ENCODE measurements at places on chromosomes 1 and 21.

- no peaks in the 10 kb centered on the region for H3K27me3 ChIP-seq
- peaks cover 5% of the 10 kb centered on the region for H3K36me3 ChIP-seq
- H3K4me1 ChIP-seq, result no peaks in the 10 kb centered on the region
- peak overlapping the region; percentile 83 for H3K4me3 ChIP-seq
Observed at GRCh38 chr1:12019858-12020509, 686 bp downstream of the MIIP start.

DNA sequence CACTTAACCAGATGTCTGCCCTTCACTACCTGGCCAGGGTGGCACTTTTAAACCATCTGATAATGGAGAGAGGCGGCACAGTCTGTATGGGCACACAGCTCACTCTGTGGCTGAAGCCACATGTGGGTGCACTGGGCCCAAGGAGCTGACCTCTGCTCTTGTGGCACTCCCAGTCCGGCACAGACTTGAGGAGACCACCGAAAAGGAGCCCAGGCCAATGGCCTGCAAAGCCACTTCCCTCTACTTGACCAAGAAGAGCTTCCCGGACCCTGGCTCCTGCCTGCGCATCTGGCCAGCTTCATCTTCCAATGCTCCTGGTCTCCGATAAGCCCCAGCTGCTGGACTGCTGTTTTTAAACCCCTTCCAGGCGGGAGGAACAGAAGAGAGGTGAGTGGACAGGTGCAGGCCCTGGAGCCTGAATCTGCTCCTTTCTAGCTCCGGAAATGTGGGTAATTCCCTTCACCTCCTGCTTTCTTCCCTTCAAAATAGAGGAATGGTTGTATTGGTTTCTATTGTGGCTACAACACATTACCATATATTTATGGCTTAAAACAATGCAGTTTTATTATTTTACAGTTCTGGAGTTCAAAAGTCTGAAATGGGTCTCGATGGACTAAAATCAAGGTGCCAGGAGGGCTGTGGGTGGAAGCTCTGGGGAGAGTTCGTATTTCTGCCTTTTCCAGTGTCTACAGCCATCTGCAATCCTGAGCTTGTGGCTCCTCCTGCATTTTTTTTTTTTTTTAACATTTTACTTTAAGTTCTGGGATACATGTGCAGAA lies 11.6 kb downstream of the GNG4 start:
- H3K27ac ChIP-seq, result no peak overlapping the region
- H3K4me1 ChIP-seq, result peaks cover 8% of the 10 kb centered on the region
- H3K27me3 ChIP-seq, result peaks cover 5% of the 10 kb centered on the region
- DNase-seq, result no peak
- no peaks in the 10 kb centered on the region for H3K36me3 ChIP-seq

DNA sequence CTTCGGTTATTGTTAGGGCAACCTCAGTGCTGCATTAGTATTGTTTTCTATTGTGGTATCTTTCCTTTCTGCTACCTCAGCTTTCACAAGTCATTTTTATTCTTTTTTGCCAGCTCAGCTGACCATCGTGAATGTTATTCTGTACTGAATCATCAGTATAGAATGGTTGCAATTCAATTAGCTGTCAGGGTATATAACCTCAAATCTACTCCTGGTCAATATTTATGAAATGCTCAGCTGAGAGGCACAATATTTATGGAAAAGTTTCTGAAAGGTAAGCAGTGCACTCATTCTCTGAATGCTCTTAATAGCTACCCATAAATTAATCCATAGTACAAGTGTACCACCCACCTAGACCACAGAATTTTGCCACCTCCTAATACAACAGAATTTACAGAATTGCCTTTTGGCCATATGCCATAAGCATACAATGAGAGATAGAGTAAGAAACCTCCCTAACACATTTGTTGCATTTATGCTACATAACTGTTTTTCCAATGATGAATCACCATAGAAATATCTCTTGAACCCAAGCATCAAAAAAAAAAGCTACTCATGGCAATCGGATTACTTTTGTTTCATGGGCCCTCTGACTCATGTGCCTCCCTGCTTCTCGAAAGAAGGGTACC lies 732.6 kb upstream of the CHRM3 start:
- H3K36me3 ChIP-seq, result no peaks in the 10 kb centered on the region
- no peaks in the 10 kb centered on the region for H3K27me3 ChIP-seq
- H3K4me3 ChIP-seq, result no peak overlapping the region
- DNase-seq, result no peak
- no peaks in the 10 kb centered on the region for H3K4me1 ChIP-seq

- H3K4me3 ChIP-seq, result no peak overlapping the region
- no peak for DNase-seq
- no peak overlapping the region for H3K27ac ChIP-seq
- no peaks in the 10 kb centered on the region for H3K4me1 ChIP-seq
- no peaks in the 10 kb centered on the region for H3K27me3 ChIP-seq
Observed at GRCh38 chr1:193533853-193534252, 347.4 kb upstream of the B3GALT2 start.

DNA sequence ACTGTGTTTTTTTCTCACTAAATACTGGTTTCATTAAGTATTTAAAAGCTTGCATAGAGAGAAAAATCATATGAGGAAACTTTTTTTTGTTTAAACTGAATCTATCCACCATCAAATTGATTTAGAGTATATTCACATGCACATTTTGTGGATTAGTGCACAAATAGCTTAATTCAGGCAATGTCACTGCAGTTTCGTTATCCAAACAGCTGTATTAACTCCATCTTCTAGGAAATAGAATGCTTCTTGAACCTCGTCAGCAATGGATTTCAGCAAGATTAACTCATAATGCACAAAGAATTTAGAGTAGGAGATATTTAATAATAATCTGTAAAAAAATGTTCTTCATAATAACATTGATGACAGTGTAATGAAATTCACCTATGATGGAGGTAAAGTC lies 37.5 kb downstream of the NEXN start:
- H3K36me3 ChIP-seq, result peaks cover 13% of the 10 kb centered on the region
- H3K4me1 ChIP-seq, result no peaks in the 10 kb centered on the region
- H3K4me3 ChIP-seq, result no peak overlapping the region
- H3K27me3 ChIP-seq, result no peaks in the 10 kb centered on the region

- DNase-seq, result peak; percentile 1
- no peak overlapping the region for H3K27ac ChIP-seq
- H3K4me1 ChIP-seq, result no peaks in the 10 kb centered on the region
- no peak overlapping the region for H3K4me3 ChIP-seq
- H3K36me3 ChIP-seq, result peaks cover 7% of the 10 kb centered on the region
Observed at GRCh38 chr1:228271701-228272251, 63.9 kb downstream of the OBSCN start.

- DNase-seq, result no peak
- no peak overlapping the region for H3K4me3 ChIP-seq
- no peak overlapping the region for H3K27ac ChIP-seq
- H3K4me1 ChIP-seq, result peaks cover 16% of the 10 kb centered on the region
- peaks cover 25% of the 10 kb centered on the region for H3K36me3 ChIP-seq
- no peaks in the 10 kb centered on the region for H3K27me3 ChIP-seq
Observed at GRCh38 chr1:33281554-33282303, 25.4 kb downstream of the ZNF362 start.

DNA sequence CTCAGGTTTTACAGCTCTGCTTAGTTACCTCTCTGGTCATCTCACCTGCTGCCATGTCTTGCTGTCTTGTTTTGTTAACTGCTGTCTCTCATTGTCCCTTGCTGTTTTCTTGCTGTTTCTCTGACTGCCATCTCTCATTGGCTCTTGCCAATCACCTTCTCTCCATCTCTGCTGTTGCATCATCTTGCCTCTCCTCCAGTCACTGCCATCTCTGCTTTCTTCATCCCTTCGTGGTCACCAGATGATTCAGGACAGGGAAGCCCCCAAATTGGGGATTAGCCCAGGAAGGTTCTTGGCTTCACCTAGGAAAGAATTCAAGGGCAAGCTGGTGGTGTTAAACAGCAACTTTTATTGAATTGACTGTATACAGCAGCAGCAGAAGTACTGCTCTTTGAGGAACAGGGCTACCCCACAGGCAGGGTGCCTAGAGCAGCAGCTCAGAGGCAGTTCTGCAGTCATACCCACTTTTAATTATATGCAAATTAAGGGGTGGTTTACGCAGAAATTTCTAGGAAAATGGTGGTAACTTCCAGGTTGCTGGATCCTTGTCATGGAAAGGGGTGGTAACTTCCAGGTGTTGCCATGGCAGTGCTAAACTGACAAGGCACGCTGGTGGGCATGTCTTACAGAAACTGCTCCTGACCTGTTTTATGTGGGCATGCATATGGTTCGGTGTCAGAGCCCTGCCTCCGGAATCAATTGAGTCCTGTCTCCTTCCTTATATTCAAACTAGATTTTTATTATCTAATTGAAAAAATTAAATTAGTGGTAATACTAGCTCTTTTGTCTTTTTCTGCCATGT lies 33.4 kb downstream of the SUCO start:
- H3K27ac ChIP-seq, result peak overlapping the region; percentile 15
- no peak for DNase-seq
- no peaks in the 10 kb centered on the region for H3K27me3 ChIP-seq
- peaks cover 44% of the 10 kb centered on the region for H3K36me3 ChIP-seq
- H3K4me3 ChIP-seq, result no peak overlapping the region

- H3K4me1 ChIP-seq, result peaks cover 25% of the 10 kb centered on the region
- no peak for DNase-seq
- H3K36me3 ChIP-seq, result no peaks in the 10 kb centered on the region
- H3K27ac ChIP-seq, result no peak overlapping the region
Observed at GRCh38 chr1:31571340-31572295, 4.7 kb upstream of the TINAGL1 start.

Data from progenitor cell of endocrine pancreas (in vitro differentiated cells).